NCI-H446 treated with DMSO at 0.1 percent for 48 hours (cell line): ENCODE measurements at places on chromosomes 6 and 20.

DNA sequence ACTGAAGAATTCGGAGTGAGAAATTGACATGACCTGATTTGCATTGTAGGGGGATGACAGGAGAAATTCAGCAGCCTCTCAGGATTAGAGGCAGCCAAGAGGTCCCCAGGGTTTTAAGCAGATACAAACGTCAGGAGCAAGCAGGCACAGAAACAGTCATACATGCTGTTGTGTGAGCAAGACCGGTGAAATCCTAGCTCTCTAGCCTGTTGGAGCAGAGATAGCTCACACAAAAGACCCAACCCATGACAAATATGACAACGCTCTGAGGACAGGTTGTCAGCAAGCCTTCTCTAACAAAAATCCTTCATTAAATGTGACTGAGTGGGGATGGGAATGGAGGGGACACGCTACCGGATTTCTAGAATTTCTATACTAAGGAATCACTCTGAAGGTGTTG is 23.0 kb upstream of the AKAP12 start:
- no peak for DNase-seq

GRCh38 chr6:112502351-112503090 is 155.4 kb downstream of the RFPL4B start:
- no peak for DNase-seq

GRCh38 chr20:58231683-58232082 is 3.2 kb upstream of the ANKRD60 start:
- no peak for DNase-seq

DNA sequence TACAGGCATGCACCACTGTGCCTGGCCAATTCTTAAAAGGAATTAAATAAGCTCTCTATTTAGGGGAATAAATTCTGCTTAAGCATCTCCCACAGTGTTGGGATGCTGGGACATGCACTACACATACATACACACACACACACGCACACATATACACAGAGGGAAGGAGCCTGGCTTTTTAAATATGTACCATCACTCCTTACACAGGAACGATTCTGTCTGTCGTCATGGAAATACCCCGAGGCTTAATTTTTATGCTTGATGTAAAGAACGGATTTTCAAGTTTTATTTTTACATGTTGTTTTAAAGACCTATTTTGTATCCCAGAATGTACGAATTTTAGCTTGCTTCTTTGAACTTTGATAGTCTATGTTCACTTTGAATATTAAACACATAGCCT is 95.3 kb downstream of the CD109 start:
- DNase-seq: no peak

GRCh38 chr6:151390851-151391470 is 398 bp downstream of the ZBTB2 start:
- DNase-seq: no peak

DNA sequence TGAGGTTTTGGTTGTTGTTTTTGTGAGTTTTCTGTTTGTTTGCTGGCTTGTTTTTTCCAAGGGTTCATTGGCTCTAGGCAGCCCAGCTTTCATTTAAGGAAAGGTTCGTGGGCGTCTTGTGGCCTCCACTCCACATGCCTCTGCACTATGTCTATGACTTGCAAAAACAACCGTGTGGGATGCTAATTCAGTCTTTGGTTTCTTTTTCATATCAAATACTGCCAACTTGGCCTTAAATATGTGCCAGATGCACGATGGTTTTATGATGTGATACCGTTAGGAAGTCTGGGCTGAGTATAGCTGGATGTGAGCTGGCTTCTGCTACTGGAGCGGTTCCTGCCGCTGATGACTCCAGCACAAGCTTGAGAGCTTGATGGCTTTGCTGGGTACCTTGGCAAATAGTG is 96.3 kb downstream of the BMP2 start:
- no peak for DNase-seq

- DNase-seq: peak; percentile 83
Measured at GRCh38 chr6:73372516-73372915, 2.8 kb upstream of the OOEP start.

DNA sequence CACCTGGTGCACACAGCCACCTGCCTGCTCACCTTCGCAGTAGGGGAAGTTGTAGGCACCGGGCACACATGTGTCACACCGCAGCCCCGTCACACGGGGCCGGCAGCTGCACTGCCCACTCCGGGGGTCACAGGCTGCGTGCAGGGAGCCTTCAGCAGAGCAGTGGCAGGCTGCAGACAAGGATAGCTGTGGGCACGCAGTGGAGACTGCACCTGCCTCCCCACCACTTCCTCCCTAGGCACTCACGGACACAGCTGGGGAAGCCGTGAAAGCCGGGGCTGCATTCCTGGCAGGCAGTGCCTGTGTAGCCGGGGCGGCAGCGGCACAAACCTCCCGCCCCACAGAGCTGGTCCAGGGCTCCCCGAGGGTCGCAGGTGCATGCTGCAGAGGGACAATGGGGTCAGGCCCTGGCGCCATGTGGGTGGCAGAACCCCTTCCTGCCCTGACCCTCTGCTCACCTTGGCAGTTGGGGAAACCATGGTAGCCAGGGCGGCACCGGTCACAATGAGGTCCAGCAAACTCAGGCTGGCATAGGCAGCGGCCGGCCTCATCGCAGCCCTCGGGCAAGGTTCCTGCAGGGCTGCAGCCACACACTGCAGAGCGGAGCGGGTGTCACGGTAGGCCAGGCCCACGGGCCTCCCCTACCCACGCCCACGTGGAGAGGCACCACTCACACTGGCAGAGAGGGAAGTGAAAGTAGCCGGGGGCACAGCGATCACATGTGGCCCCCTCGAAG is 29.4 kb downstream of the LAMA5 start:
- no peak for DNase-seq

DNA sequence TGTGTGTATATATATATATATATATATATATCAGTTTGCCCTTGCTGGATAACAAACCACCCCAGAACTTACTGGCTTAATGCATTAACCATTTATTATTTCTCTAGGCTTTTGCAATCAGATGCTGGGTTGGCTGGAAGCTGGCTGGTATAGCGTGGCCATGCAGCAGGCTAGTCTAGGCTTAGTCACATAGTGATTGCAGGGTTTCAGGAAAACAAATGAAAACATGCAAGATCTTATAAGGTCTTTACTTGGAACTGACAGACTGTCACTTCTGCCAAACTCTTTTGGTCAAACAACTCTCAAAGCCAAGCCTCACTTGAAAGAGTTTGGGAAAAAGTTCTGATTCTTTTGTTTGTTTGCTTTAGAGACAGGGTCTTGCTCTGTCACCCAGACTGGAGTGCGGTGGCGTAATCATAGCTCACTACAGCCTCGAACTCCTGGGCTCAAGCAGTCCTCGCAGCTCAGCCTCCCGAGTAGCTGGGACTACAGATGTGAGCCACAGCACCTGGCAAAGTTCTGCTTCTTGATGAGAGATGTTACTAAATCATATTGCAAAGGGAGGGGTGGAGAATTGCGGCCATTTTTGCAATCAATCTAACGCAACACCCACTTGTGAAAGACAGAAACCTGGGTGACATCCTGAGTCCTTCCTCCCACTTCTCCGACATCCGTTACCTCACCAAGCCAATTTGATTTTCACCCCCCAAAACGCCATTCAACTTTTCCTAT is 74.6 kb upstream of the RNF24 start:
- no peak for DNase-seq

GRCh38 chr20:42852691-42853090 is 337.0 kb downstream of the PTPRT start:
- no peak for DNase-seq

DNA sequence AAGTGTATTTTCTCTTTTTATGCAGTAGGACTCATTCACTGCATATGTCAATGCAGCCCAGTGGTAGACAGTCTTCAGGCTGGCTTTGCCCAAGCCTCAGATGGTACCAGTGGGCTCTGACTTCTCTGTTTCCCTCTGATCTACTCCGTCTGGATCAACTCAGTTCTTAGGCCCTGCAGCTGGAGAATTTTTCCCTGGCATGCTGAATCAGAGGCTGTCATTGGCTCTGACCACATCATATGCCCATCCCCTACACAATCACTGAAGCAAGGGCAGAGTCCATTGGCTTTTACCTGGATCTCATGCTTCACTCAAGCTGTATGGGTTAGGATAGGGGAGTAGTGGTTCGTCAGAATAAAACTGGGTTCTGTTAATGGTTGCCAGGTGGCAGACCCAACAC is 57.8 kb downstream of the KIZ start:
- no peak for DNase-seq

DNA sequence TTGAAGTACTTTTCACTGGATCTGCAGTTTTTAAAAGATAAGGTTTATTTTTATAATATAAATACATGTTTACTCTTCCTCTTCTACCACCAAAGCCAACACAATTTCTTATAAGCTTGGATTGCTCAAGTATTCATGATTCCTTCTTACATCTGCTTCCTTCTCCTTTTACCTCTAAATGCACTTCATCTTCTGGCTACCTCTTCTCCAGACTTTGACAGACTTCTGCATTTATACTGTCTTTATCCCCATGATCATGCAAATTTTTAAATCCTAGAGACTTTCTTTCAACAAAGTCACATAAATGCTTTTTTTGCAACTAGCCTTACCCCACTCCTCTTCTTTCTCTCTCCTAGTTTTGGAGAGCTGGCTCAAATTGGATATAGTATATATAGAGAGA is 142.9 kb downstream of the TFAP2B start:
- DNase-seq: no peak

GRCh38 chr6:39664173-39664572 is 61.0 kb downstream of the KIF6 start:
- no peak for DNase-seq

DNA sequence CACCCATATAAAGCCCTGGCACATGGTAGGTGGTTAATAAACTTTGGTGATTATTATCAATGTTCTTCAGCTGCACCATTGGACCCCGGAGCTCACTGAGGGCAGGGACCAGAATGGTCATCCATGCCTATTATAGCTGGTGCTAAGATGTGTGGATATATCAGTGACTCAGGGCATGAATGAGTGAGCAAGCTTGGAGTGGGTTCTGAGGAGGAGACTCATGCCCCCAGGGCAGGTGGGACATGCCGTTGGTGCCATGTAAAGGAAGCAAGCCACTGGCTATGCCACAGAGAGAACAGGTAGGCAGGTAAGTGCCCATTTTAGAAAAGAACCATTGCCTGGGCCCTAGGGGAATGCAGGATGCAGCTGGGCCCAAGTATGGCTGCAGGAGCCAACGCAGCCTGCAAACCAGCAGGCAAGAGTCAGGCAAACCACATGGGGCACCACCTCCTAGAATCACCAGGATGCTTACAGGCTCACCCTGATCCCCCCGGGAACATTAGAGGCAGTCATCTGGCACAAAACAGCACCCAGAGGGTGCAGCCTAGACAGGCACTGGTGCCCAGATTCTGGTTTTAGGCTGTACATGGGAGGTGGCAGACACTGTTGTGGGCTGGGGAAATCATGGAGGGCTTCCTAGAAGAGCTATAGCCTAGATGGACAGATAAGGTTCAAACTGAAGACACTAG is 23.5 kb downstream of the PLAGL2 start:
- no peak for DNase-seq

DNA sequence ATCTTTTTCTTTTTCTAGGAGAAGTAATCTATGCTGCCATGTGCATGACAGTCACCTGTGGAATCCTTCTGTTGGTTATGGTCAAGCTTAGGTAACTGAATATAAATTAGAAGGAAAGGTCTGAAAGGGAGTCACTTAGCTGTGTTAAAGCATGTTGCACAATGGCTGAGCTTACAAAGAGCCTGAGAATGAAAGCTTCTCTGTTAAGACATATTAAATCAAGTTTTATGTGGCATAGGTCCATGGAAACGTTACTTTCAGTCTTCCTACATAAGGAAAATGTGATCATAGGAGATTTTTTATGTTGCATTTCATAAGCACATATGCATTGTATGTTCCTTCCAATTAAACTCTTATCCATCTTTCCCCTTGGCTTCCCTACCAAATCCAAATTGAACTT is 72.1 kb downstream of the GFRAL start:
- DNase-seq: no peak

DNA sequence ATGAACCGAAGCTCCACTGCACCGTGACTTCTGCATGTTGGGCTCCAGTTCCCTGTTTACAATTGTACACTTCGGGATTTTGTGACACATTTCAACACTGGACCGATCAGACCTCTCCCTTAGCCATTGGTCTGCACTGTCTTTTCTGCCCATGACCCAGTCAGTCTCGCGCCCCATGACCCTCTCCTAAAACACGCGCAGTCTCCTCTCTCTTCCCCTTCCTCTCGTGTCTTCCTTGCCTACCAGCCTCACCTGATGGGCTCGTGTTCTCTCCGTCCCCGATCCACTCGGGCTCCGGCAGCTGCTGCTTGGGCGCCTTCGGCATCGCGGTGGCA is 535 bp upstream of the ABCF1 start:
- DNase-seq: no peak

GRCh38 chr6:14682812-14683211 is 563.1 kb upstream of the JARID2 start:
- DNase-seq: no peak

- DNase-seq: no peak
Measured at GRCh38 chr6:149084026-149084425, 233.5 kb upstream of the TAB2 start.

GRCh38 chr6:163367497-163368183 is 46.9 kb upstream of the QKI start:
- no peak for DNase-seq

DNA sequence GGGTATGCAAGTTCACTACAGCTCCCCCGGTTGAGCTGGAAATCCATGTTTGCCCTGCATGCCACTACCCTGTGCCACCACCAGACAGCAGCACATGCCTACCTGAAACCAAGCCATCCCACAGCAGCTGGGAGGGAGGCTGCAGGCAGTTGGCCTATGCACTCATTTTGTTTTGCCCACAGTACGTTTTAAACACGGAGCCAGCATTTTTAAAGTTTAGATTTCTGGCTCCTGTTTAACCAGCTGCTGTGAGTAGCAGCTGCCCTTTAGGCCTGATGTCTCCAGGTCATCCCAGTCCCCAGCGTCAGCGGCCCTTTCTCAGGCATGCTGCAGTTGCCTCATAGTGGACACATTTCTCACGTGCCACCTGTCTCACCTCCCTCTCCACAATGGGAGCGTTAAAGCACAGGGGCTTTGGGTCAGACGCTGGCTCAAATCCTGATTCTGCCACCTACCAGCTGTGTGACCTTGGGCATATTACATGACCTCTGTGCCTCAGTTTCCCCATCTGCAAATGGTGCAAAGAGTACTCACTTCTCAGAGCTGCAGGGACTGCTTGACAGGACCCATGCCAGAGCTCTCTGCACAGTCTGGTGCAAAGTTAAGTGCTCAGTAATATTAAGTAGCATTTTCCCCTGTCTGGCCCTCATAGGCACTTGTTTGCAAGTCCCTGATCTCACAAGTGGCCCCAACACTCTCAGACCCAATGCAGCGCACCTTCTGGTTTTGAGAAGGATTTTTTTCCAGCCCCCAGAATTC is 8.2 kb upstream of the UBE2V1 start:
- DNase-seq: peak; percentile 40

GRCh38 chr20:62507323-62507722 is 31.5 kb upstream of the GATA5 start:
- no peak for DNase-seq

GRCh38 chr6:36793913-36794712 is 45.1 kb downstream of the CPNE5 start:
- no peak for DNase-seq
